ENCODE measurements at places on chromosomes 5 and 9. TPM values are rescaled to one million over a fixed set of nuclear protein-coding genes. Genes with fewer than 3 reads are reported as not detected.

GRCh38 chr9:29958469-29958868 is 2385.2 kb upstream of the C9orf72 start:
- no peak for DNase-seq

- no peak for DNase-seq
Observed at GRCh38 chr9:134838651-134839454, 41.8 kb upstream of the FCN2 start.

DNA sequence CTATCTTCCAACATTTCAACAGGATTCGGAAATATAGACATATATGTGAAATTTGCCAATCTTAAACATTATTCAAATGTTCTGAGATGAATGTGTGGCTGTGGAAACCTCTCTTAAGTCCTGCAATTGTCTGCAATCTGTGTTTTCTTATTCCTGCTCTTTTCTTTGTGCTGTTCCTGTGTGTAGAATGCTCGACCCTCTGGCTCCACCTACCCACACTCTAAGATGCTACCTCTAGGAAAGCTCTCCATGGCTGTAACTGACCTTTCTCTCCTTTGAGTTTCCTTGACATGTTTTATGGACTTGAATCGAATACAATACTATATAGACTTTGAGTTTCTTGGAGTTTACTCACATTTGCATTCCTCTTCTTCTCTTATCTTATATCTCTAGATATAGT is 120.6 kb upstream of the ASTN2 start:
- DNase-seq: no peak

DNA sequence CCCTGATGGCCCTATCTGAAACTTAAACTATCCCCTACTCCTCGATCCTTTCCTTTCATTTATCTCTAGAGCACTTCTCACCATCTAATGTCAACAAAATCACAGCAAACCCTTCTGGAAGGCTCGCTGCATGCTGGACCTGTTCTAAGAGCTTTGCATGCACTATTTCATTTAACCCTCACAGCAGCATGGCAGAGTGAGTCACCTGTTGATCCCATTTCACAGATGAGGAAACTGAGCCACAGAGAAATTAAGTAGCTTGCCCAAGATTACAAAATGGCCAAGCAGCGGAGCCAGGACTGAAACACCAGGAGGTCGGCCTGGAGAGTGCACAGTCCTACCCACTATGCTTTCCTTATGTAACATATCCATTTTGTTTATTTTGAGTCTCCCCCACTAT is 93.1 kb downstream of the ZNF622 start:
- no peak for DNase-seq

BNC2 gene
- polyA plus RNA-seq: 10.3 TPM

GRCh38 chr5:176368726-176369125 is 3.4 kb downstream of the ARL10 start:
- DNase-seq: no peak

LHX3 gene
- not detected for polyA plus RNA-seq

DNA sequence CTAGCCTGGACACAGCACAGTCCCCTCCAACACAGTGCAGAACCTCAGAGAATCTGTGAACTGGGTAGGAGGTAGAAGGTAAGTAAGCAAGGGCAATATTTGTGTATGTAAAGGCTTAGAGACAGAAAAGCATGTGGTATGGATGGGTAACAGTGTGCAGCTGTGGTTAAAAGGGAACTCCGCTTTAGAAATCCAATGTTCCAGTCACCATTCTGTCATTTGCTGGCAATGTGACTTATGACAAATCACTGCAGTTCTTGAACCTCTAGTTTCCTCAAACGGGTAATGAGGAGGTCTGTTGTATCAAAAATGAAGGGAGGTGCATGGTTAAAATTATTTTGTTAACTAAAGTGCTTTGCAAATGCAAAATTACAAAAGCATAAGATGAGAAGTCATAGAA is 125.5 kb upstream of the IFNE start:
- DNase-seq: no peak

DNA sequence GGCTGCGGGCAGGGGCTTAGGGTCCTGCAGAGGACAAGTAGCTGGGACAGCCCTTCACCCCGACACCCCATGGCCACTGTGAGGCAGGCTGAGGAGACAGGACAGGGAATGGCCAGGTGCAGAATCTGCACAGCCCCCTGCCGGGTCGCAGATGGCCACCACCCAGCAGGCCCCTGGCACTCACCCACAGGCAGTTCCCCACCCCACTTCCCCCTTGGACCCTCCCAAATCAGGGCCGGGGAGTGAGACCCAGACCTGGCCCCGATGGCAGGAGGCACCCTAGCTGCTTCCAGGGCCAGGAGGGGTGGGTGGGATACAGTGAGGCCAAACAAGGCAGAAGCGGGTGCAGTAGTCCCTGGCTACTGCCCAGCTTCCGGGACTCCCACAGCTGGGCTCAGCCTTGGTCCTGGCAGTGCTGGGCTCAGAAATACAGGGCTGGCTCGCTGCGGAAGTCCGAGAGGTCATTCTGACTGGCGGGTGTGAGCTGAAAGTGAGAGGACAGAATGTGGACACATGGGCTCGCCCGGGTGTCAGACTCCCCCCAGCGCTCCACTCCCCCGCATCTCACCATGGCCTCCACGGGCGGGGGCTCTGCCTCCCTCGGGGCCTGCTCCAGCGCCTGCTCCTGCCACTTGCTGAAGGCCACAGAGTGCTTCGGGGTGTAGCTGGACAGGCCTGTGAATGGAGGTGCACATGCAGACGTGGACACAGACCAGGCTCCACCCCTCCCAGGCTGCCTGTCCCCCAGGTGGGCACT is 3.4 kb downstream of the SSNA1 start:
- DNase-seq: no peak

- DNase-seq: no peak
Observed at GRCh38 chr5:124056326-124056990, 544.5 kb downstream of the CSNK1G3 start.

DNA sequence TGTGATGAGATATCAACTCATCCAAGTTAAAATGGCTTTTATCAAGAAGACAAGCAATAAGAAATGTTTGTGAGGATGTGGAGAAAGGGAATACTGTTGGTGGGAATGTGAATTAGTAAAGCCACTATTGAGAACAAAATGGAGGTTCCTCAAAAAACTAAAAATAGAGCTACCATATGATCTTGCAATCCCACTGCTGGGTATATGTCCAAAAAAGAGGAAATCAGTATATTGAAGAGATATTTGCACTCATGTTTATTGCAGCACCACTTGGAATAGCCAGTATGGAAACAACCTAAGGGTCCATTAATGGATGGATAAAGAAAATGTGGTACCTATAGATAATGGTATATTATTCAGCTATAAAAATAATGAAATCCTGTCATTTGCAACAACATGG is 25.1 kb downstream of the PPIP5K2 start:
- no peak for DNase-seq

LECT2 gene
- 5.2 TPM for polyA plus RNA-seq

LCN1 gene
- polyA plus RNA-seq: not detected

TBC1D13 gene
- polyA plus RNA-seq: 39.5 TPM

GRCh38 chr5:132688536-132689339 is 14.9 kb downstream of the IL4 start:
- no peak for DNase-seq

LCN9 gene
- polyA plus RNA-seq: not detected

- DNase-seq: no peak
Observed at GRCh38 chr9:110763568-110763967, 95.0 kb downstream of the MUSK start.

DNA sequence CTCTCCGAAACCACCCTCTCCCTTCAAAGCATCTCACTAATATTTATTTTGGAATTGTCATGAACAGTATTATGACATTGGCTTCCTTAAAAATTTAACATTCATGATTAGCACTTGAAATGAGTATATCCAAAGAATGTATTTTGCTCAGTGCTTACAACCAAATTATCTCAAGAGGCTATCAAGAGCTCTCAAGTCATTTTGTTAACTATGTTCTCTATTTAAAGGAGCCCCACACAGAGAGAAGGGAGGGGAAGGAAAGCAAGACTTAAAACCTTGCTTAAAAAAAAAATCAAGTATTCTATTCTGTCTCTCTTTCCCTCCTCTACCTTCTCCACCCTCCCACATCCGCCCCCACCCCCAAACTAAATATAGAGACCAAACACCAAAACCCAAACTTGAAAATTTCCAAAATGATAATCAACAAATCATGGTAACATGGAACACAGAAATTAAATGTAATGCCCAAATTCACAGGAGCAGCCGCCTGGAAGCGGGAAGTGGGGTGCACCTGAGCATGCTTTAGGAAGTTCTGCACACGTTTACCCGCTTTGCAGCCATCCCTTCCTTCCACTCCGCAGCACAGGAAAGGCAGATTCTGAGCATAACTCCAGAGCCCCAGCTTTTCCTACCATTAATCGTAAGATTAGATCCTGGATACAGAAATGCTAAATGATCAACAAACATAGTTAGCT is 66.9 kb downstream of the EBF1 start:
- no peak for DNase-seq

DNA sequence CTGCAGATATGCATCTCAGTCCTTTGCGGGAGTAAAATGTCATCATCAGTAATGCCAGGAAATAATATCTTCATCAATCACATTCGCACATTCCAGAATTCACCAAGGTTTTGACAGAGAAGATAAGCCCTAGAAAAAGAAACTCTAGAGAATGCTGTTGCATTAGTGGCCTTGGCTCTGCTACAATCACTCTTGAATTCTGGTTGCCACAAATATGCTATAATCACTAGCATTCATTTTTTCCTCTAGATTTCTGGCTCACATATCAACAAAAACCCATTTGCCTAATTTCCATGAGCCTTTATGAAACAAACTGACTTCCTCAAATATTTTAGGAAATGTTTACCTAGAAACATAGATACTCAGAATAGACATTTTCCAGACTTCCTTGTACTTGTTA is 653.4 kb downstream of the ANXA1 start:
- no peak for DNase-seq

PCDHGA5 gene
- 2.7 TPM for polyA plus RNA-seq

CRHBP gene
- 24.2 TPM for polyA plus RNA-seq

ZDHHC11B gene
- 8.9 TPM for polyA plus RNA-seq

EQTN gene
- 0.43 TPM for polyA plus RNA-seq

- DNase-seq: peak; percentile 60
Observed at GRCh38 chr9:126341902-126342301, 15.3 kb downstream of the MVB12B start.

GRCh38 chr5:83009408-83009807 is 67.8 kb downstream of the TMEM167A start:
- DNase-seq: no peak

C9 gene
- polyA plus RNA-seq: 0.37 TPM

KLHL9 gene
- 53.7 TPM for polyA plus RNA-seq

FSTL4 gene
- polyA plus RNA-seq: 0.91 TPM

GRCh38 chr9:107279086-107279485 is 4.0 kb upstream of the RAD23B start:
- no peak for DNase-seq

GRCh38 chr9:131722255-131722654 is 17.6 kb downstream of the RAPGEF1 start:
- DNase-seq: no peak

GRCh38 chr5:150328515-150328914 is 25.8 kb upstream of the ARSI start:
- DNase-seq: no peak

DNA sequence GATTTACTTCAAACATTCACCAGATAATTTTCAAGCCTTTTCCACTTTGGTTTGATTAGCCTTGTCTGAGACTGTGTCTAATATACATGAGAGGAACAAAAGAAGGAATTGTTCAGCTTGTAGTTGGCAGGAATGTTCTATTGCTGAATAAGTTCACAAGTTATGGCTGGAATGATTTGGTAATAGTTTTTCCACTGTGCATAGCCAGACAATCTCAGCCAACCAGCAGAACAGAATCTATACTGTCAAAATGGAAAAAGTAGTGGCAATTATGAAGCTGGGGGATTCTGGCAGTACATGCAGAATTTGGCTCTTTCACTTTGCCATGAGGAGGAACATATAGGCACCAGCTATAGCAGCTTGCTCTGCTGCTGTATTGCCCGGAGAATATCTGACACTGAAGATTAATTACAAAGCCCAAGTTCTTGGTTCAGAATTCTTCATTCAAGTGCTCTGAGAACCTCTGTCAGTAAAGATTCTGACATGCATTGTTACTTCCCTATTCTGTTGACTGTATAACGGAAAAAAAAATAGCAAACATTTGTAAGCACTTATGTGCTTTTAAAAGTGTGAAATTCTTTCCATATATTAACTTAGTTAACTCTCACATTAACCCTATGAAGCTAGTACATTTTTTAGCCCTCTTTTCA is 150.6 kb downstream of the PRR16 start:
- DNase-seq: no peak

- no peak for DNase-seq
Observed at GRCh38 chr5:179747811-179748210, 15.2 kb downstream of the MAML1 start.

DNA sequence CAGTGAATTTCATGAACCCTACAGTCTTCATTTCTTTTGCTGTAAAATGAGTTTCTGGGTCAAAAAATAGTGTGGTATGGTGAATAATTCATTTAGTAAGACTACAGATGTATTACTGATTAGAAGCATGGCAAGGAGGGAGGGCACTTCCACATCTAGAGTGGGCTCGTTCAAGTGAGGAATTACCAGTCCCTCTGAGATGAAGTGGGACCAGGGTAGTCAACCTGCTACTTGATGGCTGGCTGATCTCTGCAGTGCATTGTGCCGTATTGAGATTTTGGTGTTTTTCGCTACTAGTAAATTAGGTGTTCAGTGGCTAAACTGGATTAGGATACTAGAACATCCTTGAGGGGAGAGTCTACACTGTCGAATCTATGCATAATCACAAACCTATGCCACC is 10.8 kb downstream of the CDC37L1 start:
- no peak for DNase-seq

DNA sequence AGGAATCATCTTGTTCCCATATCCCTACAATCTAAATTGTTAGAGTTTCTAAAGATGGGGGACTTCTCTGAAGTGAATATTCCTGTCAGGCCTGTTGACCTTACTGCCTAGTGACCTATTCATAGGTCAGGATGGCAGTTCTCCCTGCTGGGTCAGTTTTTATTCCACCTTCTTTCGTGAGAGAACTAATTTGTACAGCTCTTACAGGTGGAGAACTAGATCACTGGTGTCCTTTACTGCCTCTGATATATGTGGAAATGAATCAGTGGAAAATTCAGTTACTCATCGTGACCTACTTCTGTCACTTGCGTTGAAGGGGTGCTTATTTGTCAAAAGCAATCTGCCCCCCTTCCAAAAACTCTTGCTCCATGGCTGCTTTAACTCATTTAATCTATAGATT is 164.9 kb downstream of the CD180 start:
- DNase-seq: no peak

DNA sequence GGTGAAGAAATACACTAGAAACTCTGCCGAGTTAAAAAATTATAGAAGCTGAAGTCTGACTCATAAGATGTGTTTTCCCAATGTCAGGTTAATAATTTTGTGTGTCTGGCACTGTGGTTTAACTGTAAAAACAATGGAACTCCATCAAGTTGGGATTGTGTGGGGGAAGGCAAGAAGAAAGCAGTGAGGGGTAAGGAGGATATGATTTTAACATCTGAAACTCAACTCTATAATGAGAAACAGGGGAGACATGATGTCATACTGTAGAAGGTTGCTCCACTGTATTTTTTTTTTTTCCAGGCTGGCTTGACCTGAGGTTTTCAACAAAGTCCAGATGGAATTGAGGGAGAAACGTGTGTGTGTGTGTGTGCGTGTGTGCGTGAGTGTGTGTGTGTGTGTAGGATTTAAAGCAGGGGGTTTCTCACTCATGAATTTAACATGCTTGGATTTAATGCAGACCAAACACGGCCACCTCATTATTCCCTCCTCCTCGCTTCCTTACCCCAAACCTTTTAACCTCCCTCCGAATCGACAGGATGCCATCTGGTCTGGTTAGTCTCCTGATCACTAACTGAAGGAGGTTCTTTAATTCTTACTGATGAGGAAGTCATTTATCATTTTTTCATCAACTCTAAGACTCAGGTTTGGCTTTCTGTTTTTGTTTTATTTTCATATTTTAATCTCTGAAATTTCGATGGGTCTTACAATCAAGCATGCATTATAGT is 140.2 kb upstream of the LPAR1 start:
- DNase-seq: peak; percentile 21

Measured in left kidney (tissue), 8 donors.